H54 (cell line): ENCODE measurements at places on chromosomes 5 and 9.

GRCh38 chr9:129681924-129682323 is 16.5 kb downstream of the PRRX2 start:
- DNase-seq, result no peak

DNA sequence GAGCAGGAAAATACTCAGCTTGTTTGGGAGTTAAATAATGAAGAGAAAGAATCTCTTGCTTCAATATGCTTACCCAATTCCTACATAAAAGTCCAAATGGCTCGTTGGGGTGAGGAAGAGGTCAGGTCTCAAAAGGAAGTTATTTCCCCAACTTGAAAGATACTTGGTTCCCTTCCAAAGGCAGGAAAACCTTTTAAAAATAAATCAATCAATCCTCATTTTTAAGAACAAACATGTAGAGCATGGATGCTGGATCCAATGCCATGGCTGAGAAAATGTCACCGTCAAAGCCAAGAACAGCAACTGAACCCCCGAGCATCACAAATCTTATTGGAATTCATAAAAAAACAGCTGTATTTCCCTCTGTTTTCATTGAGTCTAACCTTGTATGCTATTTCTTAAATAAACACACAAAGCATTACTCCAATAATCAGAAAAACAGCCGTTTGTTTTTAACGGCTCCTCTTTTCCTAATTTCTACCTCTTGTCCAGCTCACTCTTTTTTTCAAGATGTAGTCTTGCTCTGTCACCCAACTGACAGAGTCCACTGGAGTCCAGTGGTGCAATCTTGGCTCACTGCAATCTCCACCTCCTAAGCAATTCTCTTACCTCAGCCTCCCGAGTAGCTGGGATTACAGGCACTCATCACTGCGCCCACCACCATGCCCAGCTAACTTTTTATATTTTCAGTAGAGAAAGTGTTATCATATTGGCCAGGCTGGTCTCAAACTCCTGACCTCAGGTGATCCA is 140.7 kb downstream of the GNA14 start:
- DNase-seq, result no peak

DNA sequence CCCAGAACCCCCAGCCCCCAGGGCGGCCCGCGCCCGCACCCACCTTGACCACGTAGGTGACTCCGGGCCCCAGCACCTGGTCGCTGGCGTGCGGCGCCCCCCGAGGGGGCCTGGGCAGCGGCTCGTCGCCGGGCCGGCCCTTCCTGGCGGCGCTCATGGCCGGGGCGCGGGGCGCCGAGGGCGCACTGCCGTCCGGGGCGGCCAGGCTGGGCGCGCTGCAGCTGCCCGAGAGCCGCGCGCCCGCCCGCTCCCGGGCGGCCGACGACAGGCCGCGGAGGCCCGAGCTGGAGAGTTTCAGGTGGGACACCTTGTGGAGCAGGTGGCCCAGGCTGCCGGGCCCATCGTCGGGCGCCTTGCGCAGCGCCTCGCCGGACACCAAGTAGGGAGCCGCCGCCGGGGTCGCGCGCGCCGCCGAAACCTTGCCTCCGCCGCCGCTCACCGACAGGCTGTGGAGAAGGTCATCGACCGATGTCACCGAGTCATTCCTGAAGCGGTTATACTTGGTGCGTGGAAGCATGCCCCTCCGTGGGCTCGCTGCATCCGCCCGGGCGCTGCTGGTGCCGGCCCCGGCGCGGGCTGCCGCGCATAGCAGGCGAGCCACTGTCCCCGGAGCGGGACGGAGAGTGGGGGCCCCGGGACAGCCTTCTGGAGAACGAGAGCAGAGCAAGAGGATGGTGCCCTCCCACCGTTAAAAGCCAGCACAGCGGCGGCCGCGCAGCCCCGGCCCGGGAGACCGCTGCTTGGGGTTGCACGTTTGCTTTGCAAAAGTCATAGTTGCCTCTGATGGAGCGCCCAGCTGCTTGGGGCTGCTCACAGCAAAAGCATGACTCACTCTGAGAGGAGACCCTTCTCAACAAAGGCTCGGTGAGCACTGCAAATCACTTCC is at the start of gene SHC3:
TSS of gene SHC3 (minus strand) at position 875 of the 886 bp plus-strand sequence. CDS start at position 517, 358 bp downstream.
- DNase-seq, result no peak

DNA sequence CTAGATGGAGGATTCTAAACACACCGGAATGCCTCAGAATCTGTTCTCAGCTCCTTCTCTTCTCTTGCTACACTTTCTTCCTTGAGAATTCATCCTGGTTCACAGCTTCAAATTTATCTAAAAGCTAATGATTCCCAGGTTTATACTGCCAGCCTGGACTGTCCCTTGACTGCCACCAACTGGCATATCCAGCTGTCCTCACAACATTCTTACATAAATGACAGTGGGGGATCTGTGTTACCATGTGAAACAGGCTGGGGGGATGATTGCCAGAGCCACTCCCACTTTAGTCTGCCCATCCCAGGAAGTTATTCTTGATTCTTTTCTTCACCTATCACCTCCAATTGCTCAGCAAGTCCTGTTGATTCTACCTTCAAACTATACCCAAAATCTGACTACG is 27.2 kb upstream of the ZFR start:
- DNase-seq, result no peak

DNA sequence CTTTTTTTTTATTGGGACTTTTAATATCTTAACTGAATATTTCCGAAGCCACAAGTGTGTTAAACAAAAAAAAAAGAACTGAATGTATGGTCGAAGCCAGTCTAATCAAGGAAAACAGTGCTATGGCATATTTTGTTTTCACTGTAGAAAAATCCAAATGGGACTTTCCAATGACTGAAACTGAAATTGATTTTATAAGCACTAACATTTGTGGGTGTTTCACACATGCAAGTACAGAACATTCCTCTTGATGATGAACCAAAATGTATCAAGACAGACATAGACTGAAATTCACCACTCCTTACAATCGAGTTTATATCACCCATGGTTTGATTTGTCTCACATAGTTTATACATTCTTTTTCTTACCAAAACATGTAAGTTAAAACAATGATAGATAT is 1026.8 kb downstream of the CDH18 start:
- DNase-seq, result no peak
